ENCODE measurements at places on chromosomes 7 and 10. TPM values are rescaled to one million over a fixed set of nuclear protein-coding genes. Genes with fewer than 3 reads are reported as not detected.

- no peak for DNase-seq
These were observed 121.3 kb upstream of the BTBD16 start for GRCh38 chr10:122149561-122150505.

DNA sequence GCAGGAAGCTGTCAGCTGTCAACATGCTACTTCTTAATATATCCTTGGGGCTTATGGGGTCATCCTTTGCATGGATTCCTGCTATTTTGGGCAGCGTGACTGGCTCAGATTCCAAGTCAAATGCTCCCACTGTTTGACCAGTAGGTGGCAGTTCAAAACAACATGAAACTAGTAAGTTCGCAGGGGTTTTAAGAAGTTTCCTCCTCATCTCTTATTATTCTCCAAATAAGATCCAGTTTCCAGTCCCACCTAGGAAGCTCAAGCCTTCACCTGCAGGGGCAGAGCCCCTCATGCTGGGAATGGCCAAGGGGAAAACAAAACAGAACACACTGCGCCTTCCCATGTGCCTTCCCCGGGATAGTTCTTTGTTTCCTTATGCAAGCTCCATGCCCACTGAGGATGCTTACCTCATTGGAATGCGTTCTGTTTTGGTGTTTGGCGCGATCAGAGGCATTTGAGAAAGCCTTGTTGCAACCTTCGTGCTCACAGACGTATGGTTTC is 259.8 kb downstream of the GLI3 start:
- peak; percentile 47 for DNase-seq

DNA sequence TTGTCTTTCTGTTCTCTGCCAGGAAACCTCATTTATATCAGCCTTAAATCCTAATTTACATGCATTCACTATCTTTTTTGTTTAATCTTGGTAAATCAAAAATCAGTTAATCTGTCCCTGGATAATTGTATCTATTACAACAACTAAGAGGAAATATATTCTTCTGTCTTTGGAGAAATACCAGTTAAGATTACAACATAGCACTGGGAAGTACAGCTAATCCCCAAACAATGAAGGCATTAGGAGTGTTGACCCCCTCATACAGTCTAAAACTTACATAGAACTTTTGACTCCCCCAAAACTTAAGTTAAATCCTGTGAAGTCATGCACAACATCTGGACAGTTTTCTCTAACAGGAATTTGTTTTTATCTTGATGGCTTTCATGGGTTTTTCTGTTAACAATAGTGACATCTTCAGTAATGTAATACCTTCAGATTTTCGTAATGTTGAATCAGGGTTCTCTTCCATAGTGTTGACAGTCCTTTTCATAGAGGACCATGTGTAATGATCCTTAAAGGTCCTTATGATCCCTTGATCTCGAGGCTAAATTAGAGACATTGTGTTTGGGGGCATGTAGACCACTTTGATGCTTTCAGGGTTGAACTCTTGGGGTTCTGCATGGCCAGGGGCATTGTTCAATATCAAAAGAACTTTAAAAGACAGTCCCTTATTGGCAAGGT is 24.1 kb upstream of the ABCC2 start:
- no peak for DNase-seq

- no peak for DNase-seq
These were observed 1174.3 kb downstream of the XPNPEP1 start for GRCh38 chr10:108749042-108749441.

DNA sequence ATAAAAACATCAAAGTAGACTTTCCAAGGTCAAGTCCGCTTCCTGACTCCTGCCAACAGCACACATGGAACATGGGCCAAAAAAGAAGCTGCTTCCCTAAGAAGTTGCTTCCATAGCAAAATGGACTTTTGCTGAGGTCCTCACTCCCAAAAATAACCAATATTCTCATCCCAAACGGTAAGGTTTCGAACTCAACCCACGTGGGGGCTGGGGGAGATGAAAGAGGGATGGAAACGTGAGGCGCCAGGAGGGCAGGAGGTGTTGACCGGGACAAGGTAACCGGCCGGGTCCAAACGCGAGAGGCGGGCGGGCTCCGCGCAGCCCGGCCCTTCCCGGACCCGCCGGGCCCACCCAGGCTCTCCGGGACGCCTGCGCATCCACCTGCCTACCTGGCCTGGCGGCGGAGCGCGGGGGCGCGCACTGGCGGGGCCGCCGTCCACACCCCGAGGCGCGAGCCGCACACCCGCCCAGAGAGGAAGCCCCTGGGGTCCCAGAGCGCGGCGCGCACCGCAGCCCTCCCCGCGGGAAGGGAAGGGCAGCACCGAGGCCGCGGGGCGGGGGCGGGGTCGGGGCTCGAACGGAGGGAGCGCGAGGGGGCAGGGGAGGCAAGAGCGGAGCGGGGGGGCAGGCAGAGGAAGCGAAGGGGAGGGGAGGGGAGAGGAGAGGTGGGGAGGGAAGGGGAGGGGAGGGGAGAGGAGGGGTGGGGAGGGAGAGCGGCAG is 742 bp downstream of the LMBR1 start:
- no peak for DNase-seq

DNA sequence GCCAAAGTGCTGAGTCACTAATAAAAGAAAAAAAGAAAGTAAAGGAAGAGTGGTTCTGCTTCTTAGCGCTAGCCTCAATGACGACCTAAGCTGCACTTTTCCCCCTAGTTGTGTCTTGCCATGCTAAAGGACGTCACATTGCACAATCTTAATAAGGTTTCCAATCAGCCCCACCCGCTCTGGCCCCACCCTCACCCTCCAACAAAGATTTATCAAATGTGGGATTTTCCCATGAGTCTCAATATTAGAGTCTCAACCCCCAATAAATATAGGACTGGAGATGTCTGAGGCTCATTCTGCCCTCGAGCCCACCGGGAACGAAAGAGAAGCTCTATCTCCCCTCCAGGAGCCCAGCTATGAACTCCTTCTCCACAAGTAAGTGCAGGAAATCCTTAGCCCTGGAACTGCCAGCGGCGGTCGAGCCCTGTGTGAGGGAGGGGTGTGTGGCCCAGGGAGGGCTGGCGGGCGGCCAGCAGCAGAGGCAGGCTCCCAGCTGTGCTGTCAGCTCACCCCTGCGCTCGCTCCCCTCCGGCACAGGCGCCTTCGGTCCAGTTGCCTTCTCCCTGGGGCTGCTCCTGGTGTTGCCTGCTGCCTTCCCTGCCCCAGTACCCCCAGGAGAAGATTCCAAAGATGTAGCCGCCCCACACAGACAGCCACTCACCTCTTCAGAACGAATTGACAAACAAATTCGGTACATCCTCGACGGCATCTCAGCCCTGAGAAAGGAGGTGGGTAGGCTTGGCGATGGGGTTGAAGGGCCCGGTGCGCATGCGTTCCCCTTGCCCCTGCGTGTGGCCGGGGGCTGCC is at the start of gene IL6:
Gene IL6, plus strand, starts transcription at position 294 of the 807 bp plus-strand sequence. Its CDS starts 63 bp downstream, at position 357.
- peak; percentile 84 for DNase-seq

DNA sequence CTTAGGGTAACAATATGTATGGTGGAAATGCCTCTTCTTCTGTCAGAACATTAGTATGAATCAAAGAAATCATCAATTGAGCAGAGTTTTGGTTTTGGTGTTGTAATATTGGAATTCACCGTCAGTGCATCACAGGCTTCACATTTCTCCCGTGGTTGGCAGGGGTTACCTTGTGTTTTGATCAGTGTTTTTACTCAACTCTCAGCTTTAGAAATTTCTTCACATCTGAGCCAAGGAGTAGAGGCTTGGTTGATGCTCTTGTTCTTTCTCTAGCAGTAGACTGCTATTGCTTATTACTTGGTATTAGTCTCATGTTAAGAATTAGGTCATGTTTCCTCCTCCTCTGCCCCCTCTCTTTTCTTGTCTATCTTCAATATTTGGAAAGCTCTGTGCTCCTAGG is 188.8 kb upstream of the SMIM30 start:
- no peak for DNase-seq

- DNase-seq: peak; percentile 84
These were observed 140.4 kb upstream of the NAMPT start for GRCh38 chr7:106425017-106425719.

- no peak for DNase-seq
These were observed 8.1 kb downstream of the SCD start for GRCh38 chr10:100355086-100355485.

DNA sequence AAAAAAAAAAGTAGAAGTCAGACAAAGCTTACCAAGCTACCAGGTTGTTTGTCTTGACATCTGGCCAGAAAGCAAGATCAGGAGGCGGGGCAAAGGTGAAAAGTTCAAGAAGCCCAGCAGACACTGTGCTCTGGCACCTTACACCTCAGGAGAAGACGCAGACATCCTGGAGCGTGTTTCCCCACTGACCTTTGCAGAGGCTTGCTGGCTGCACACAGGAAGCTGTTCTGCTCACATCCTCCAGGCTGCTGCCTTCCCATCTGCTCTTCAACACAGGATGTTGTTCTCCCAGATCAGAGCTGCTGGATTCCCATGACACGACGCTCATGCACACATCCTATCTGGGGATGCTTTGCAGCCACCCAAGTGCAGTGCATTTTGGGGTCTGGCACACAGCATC is 174.4 kb upstream of the KIAA1217 start:
- peak; percentile 1 for DNase-seq

TACC2 gene
- total RNA-seq: 20.3 TPM

NRCAM gene
- total RNA-seq: 14.6 TPM

FAM24B gene
- 7.9 TPM for total RNA-seq

ADAM12 gene
- 1.7 TPM for total RNA-seq

All from HT1080 (cell line).